Lung microvascular endothelial cell (primary cell): ENCODE measurements at places on chromosomes 7 and 10. TPM values are rescaled to one million over a fixed set of nuclear protein-coding genes. Genes with fewer than 3 reads are reported as not detected.

TCTN3 gene
- 37.7 and 39.9 TPM in 2 replicates for total RNA-seq

ITIH5 gene
- total RNA-seq = under 0.01 and 1.4 TPM in 2 replicates

C10orf62 gene
- not detected in 2 replicates for total RNA-seq

EN2 gene
- not detected in 2 replicates for total RNA-seq

ZPBP gene
- total RNA-seq = not detected in 2 replicates

PRKG1 gene
- 0.87 and 3.6 TPM in 2 replicates for total RNA-seq

DNA sequence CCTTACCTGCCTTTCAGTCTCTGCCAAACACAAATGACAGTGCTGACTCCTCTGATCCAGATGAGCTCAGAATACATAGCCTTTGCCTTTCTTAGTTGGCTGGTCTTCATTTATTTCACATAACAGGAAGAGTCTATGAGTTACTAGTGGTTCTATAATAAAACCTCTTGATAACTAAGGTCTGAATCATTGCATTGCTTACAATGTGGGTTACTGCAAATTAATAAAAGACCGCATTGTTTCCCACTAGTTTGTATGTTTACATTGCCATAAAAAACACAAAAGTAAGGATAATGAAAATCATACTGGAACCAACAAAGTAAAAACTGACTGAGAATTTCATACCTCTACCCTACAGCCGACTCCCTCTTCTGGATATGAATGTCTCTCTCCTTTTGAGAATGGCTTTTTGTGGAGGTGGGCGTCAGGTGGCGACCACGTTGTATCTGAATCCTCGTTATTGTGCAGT, 62.0 kb upstream of the AKR1E2 start:
- DNase-seq = peak; percentile 83

GRCh38 chr10:4984971-4985594, 18.6 kb downstream of the AKR1C2 start:
- no peak for DNase-seq

DNA sequence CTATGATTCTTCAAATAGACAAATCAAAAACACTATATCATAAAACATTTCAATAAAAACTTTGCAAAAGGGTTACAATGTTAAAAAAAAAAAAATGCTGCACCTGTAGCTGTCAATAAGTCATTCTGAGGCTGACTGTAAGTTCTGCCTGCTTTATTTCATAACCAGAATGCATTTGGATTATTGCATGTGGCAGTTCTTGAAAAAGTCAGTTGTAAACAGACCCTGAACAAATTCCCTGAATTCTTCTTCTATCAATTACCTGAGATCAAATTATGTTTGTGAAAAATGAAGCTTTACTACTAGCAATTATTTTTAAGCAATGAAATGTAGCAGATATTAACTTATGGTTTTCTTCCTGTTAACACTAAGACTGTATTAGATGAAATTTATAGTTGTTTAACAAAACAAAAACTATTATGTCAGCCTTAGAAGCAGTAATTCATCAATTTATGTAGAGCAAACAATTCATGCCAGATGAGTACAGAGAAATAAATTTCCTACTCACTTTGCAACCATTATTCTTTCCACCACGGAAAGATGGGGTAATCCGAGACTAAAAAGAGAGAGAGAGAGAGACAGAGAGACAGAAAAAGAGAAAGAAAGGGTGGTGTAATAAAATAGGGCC, 107.8 kb downstream of the SFMBT2 start:
- no peak for DNase-seq

DNA sequence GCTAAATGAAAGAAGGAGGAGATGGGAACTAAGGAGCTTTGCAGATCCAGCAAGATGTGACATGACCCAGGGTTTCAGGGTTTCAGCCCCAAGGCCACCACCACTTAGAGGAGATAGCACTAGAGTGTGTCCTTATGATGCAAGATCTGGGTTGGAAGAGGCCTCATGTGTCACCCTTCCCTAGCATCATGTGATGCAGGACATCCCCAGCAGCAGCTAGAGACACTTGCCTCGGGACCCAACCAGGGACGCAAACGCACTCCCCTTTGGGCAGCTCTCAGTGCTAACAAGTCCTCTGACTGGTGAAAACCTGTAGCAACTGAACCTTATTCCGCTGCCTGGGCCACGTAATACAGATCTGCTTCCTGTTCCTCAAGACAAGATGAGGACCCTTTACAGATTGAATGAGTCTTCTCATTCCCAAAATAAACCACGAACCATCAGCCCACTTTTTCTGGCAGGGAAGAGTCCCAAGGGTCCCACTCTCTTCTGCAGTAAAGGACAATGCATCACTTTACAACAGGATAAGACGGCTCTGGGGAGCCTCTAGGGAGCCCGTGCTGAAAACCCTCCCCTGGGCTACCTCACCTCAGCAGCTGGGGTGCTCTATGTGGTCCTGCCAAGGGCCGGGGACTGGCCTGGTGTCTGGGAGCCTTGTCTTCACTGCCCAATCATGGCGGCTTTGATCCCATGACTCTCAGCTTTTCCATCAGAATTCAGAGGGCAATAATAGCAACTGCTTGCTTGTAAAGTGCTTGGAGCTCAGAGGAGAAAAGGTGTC, 44.8 kb upstream of the GDF10 start:
- no peak for DNase-seq

DNA sequence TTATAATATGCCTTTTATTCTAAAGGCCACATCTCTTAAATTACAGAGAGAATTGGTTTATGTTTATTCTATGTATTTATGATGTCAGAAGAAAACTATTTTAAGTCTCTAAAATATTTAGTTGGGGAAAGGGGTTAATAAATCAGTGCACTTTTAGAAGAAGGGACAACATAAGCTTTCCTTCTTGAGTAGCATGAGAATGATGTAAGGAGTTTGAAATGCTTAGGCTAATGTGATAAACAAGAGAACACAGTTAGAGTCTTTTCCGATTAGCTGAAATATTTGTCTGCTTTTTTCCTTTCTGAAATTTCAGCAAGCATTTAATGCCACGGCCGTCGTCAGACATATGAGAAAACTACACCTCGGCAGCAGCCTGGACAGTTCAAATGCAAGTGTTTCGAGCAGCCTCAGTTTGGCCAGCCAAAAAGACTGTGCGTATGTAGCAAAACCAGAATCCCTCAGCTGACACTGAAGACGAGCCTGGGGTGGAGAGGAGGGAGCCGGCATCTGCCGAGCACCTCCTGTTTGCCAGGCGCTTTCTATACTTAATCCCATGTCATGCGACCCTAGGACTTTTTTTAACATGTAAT, 176.2 kb downstream of the CCDC3 start:
- DNase-seq = no peak

- peak; percentile 56 for DNase-seq
Observed at GRCh38 chr7:2810682-2811415, 33.3 kb downstream of the GNA12 start.
